ENCODE measurements at places on chromosomes 3 and 15.
A peak's percentile ranks its signal among the peaks of the same experiment; 100 is the strongest.

- DNase-seq, result no peak
Observed at GRCh38 chr3:161253711-161254110, 32.6 kb downstream of the NMD3 start.

- no peak for DNase-seq
Observed at GRCh38 chr15:85327820-85328219, 52.6 kb upstream of the AKAP13 start.

- DNase-seq, result no peak
Observed at GRCh38 chr3:70811880-70812279, 499.4 kb upstream of the MDFIC2 start.

DNA sequence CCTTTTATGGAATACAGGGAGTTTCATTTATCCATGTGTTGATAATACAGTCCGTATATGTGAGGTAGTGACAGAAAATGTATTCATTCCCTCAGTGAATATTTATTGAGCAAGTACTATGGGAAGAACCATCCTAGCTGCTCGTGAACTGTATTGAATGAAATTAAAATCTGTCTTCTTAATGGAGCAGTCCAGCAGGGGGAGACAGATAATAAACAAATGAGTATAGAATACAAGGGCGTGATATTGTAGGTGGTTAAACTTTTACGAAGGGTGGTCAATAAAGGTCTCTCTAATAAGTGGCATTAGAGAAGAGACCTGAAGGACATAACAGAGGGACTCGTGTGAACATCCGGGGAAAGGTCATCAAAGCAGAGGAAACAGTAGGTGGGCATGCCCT is 62.7 kb upstream of the OSTN start:
- no peak for DNase-seq

- DNase-seq, result no peak
Observed at GRCh38 chr15:69951256-69951897, 146.3 kb downstream of the TLE3 start.

DNA sequence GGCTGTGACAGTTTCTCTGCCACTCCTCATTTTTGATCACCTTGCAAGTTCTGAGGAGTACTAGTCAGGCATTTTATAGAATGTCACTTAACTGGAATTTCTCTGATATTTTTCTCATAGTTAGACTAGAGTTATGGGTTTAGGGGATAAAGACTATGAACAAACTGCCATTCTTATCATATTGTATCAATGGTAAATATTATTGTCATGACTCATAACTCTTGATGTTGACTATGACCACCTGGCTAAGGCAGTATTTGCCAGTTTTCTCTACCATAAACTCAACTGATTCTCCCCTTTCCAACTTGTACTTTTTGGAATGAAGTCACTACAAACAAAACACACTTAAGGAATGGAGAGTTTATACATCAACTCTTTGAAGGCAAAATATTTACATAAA is 22.7 kb upstream of the OR5K1 start:
- no peak for DNase-seq

DNA sequence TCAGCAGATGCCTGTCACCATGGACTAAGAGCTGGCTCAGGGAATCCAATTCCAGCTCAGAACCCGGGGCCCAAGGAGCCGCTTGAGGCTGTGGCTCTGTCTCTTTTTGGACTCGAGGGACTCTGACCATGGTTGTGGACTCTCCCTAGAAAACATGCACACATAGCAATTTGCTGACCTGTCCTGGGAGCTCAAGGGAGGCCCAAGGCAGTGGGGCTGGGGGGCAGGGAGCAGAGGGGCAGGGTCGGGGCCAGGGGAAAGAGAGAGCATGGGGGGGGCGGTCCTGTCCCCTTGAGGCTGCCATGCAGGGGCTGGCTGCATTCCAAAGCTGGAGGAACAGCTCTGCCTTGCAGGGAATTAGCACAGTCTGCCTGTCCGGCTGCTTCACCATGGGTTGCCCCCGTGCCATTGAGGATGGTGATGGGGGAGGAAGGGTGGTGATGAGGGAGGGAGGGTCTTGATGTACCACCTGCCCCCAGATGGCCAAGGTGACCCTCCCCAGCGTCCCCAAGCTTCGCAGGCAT is 190.1 kb downstream of the GOLGA6L6 start:
- no peak for DNase-seq

- DNase-seq, result no peak
Observed at GRCh38 chr3:44513513-44513912, 36.0 kb upstream of the ZNF445 start.

GRCh38 chr3:71723452-71724170 is 1.6 kb downstream of the EIF4E3 start:
- peak; percentile 50 for DNase-seq

DNA sequence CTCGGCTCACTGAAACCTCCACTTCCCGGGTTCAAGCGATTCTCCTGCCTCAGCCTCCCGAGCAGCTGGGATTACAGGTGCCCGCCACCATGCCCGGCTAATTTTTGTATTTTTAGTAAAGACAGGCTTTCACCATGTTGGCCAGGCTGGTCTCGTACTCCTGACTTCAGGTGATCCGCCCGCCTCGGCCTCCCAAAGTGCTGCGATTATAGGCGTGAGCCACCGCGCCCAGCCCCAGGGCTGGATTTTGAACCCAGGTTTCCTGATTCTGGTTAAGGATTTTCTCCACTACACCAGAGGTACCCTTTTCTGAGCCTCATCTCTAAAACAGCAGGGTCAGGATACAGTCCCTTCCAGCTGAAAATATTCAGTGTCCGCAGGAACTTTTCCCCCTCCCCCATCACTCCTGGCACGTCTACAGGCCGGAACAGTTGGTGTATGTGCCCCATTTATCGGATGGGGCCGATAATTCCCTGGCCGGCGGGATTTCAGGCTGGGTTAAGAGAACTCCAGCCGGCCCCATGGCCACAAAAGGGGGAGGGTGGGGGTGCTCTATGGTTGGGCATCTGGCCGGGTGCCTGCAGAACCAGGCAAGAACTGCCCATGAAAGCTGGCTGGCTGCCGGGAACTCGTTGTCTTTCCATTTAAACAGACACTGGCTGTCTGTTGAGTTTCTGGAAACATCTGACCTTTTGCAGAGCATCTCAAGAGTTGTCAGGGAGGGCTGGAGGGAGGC is 26.8 kb upstream of the SEMA4B start:
- DNase-seq, result no peak

- no peak for DNase-seq
Observed at GRCh38 chr3:155494332-155494731, 200.8 kb upstream of the STRIT1 start.

DNA sequence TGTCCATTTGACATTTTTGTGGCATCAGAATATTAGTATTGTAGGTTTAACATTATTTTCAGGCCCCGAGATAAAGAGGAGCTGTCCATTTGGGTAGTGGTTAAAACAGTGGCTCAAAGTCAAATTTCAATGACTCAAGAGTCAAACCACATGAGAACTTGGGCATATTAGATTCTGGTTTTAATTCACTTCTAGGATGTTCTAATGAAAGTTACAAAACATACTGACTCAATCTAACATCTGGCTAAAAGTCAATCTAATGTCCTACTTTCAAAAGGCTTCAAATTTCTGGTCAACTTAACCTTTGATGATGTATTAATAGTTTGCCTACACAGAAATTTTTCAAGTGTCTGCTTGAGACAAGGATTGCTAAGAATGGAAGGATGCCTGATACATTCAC is 112.4 kb downstream of the ABI3BP start:
- DNase-seq, result no peak

- DNase-seq, result no peak
Observed at GRCh38 chr3:105730801-105731354, 137.9 kb downstream of the CBLB start.

DNA sequence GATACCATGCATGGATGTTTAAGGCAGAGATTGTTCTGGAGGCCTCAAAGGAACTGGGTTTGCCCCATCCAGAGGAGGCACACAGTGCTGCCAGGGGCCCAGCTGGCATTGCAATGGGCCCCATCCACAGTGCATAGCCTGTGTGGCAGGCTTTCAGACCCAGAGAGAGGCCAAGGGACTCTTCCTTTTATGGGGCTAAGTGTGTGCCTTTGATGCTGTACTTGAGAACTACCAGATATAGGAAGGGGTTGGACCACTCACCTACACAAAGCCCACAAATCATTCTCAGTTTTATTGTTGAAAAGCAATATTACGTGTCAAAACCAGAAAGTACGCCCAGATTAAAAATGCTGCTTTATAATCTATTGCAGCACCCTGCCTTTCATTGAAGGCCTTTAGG is 134.9 kb downstream of the EPHB1 start:
- DNase-seq, result no peak

- no peak for DNase-seq
Observed at GRCh38 chr3:58023531-58023930, 15.3 kb downstream of the FLNB start.

DNA sequence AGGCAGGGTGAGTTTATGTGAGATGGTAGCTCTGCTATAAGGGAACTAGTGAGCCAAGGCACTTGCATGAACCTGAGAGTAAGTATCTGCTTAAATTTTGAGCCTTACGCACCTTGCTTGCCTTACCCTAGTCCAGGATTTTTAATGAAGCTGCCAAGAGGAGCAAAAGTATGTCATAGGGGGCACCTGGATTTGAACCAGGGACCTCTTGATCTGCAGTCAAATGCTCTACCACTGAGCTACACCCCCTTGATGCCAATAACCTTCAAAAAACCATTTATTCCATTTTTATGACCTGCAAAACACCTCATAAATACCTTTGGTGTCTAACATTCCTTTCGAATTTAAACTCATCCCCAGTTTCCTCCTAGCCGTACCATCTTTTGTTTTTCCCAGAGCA is 88.3 kb upstream of the ACP3 start:
- no peak for DNase-seq

GRCh38 chr15:68644996-68645395 is 66.2 kb downstream of the CORO2B start:
- DNase-seq, result no peak

DNA sequence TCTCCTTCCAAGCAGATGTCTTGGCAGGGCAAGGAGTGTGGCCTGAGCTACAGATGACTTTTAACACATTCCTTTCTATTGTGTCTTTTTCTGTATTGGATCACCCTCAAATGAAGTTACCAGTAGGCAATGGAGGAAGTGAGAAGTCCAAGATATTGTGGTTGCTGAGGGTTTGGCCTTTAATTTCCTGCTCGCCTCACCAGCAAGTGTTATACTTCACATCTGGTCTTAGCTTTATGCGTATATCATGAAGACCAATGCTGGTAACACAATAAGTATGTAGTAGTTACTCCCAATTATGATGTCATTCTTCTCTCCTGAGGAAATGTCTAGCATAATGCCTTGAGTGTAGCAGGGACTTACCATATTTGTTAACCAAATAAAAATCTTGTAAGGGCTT is 179.9 kb downstream of the ZIC1 start:
- no peak for DNase-seq

All from activated naive CD8-positive, alpha-beta T cell treated with anti-CD3 and anti-CD28 coated beads for 36 hours (primary cell).